Neural cell (in vitro differentiated cells): ENCODE measurements at places on chromosomes 11 and 22. TPM values are rescaled to one million over a fixed set of nuclear protein-coding genes. Genes with fewer than 3 reads are reported as not detected.

Gene FIBIN
- not detected in 2 replicates for polyA plus RNA-seq

Gene MRGPRE
- polyA plus RNA-seq, result 0.28 TPM in 1 of 2 replicates, not detected in the other

Gene NUDT8
- polyA plus RNA-seq, result 2.9 TPM in 1 of 2 replicates, not detected in the other

Gene TESMIN
- polyA plus RNA-seq, result not detected in 2 replicates

Gene GNG3
- 120 and 121 TPM in 2 replicates for polyA plus RNA-seq

Gene LRRC10B
- polyA plus RNA-seq, result 12.4 and 14.6 TPM in 2 replicates

Gene MIOX
- polyA plus RNA-seq, result not detected in 2 replicates

Gene FOLR3
- polyA plus RNA-seq, result not detected in 2 replicates

Gene SPDYC
- not detected in 2 replicates for polyA plus RNA-seq

Gene TBX10
- polyA plus RNA-seq, result not detected in 2 replicates

Gene SOX10
- not detected in 2 replicates for polyA plus RNA-seq

Gene MICAL2
- polyA plus RNA-seq, result 1.4 and 2.2 TPM in 2 replicates
